NCI-H345 (cell line): ENCODE measurements at places on chromosomes 7 and 10.
A peak's percentile ranks its signal among the peaks of the same experiment; 100 is the strongest.

DNA sequence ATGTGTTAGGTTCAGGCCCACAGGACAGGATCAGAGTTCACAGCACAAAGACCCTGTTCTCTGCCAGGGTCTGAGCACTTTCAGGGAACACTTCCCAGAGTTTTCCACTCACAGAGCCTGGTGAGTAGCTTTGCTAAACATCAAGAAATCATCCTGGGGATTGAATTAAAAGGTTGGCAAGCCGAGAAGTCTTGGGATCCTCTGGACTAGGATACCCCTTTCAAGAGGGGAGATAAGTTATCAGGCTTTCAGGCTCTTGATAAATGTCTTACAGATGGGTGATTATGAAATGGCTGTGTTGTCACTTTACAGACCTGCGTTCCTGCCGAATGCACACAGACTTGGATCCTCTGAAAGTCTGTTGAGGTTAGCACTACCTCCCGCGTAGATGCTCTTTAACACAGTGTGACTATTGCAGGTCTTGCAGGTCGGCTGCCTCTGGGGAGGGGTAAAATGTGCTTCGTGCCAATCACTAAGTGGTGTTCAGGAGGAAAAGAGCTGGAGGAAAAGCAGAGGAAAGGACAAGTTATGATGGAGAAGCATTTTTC, 473.5 kb upstream of the AKR1E2 start:
- DNase-seq = no peak

- DNase-seq = no peak
Observed at GRCh38 chr7:131619336-131620305, 63.2 kb upstream of the PODXL start.

- DNase-seq = no peak
Observed at GRCh38 chr7:133805426-133805825, 321.7 kb upstream of the LRGUK start.

- no peak for DNase-seq
Observed at GRCh38 chr7:125254566-125254965, 324.9 kb upstream of the POT1 start.

DNA sequence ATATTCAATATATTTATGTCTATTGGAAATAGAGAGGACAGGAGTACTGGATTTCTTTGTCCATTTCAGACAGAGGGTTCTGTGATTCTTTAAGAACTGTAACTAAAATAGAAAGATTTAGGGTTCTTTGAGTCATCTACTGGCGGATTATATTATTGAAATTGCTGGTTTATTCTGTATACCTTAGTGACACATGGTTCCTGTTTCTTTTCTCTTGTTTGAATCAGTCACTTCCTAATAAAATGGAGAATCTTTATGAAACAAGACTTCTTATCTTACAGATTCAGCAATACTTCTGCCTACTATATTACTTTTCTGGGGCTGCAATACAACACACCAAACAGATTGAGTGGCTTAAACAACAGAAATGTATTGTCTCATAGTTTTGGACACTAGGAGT, 20.8 kb upstream of the ZNF800 start:
- no peak for DNase-seq

GRCh38 chr7:150335108-150335773, 6.2 kb downstream of the RARRES2 start:
- no peak for DNase-seq

GRCh38 chr7:1572111-1572822, 2.4 kb upstream of the PSMG3 start:
- no peak for DNase-seq

DNA sequence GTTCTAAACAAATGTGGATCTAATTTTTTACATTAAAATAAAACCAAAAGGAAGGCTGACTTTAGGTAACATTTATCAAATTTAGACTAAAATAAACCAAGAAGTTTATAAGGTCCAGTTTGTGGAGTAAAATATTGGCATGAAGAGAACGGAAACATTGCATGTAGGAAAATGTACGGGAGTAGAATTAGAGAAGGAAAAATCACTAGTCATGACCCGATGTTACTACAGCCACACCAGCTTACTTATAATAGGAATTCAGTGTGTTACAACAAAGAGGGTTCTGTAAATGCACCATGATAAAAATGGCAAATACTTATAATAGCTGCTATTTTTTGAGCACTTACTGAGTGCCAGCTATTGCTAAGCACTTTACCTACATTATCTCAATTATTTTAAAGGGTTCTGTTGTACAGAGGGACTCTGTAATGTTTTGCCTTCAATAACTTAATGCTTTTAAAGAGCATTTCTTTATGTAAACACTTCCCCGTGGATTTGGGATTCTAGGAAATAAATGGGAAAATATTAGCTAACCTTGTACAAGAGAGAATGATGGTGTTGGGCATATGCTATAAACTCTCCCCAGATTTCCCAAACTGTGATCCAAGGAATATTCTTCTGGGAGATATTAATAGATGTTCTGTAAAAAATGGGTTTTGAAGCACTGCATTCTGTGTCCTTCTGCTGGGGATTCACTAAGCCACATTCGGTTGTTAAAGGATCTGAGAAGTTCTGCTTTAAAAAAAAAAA, 296.7 kb downstream of the BBS9 start:
- no peak for DNase-seq

DNA sequence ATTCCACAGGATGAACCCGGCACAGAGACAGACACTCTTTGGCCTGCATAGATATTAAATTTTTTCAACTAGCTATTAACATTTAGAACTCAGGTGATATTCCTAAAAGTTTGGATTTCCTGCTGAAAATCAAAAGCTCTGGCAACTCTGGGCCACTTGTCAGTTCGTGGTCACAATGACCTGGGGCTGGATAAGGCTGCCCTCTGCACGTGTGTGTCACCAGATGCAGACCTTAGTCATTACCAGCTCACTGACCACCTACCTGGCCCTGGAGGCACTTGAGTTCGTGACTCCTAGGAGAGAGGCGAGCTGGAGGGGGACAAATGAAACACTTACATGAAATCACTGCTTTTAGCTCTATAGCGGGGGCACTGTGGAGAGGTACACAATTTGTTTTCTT, 126.5 kb downstream of the HIPK2 start:
- DNase-seq = no peak

GRCh38 chr10:7168414-7168813, 242.4 kb downstream of the SFMBT2 start:
- DNase-seq = peak; percentile 0

DNA sequence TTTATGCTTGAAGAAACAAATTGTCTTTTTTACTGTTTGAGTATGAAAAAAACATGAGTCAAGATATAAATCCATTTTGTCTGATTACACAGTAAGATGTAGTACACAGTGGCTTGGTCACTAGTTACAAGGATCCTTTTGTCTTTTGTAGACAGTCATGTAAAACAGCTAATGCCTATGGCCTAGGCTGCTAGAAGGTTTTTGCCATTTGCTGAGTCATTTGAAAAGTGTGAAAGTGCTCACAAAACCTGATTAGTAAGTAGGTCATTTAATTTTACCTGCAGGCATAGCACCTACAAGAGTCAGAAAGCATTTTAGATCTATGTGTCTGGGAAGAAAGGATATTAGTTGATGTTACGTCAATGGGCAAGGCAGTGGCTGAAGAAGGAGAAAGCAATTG, 819.4 kb downstream of the MAGI2 start:
- no peak for DNase-seq

DNA sequence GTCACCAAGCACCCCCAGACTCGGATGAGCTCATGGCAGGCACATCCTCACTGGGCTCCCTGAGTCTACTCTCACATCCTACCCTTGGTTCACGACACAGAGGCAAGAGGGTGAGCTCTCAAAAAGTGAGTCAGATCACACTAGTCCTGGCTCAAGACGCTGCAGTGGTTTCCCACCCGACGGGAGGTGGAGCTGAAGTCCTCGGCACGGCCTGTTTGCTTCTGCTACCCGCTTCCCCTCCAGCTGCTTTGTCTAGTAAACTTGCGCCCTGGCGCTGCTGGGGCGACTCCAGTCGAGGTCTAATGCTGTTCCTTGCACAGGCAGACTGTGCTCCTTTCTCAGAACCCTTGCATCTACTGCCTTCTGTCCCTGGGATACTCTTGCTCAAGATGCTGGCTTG, 13.5 kb upstream of the SFMBT2 start:
- no peak for DNase-seq

DNA sequence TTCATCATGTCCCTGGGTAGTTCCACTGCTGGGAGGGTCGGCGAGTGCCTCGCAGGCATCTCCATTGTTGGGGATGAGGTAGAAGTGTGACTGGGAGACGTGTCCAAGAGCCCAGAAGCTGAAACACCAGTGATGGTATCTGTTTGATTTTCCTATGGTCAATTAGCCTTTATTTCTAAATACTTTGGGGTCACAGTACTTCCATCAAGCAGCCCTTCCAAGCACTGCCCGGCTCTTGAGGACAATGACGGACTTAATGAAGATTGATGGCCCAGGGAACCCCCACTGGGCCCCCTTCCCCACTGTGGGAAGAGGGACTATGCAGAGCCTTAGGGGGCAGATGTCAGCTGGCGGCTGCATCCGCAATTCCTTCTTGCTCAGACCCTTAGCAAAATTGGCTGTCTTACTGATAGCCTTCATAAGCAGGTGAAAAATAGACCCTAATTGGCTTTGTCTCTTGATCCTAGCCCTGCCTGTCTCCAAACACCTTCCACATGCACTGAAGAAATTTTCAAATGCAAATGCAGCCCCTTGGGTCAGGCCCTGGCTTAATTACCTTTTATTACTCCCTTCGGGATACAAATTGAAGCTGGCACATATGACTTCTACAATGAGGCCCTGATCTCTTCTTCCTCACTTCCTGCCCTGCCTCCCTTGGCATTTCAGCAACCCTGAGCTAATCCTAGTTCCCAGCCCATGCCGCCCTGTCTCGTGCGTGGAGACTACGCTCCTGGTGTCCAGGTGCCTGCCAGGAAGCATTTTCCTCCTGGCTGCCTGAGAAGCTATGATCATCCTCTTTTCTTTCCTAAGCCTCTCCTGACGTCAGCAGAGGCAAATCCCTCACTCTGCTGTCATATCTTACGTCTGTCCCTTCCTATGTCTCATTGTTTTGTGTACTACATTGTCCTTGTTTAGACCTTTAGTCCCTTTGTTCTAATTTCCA, 124.5 kb upstream of the GDF10 start:
- DNase-seq = no peak

DNA sequence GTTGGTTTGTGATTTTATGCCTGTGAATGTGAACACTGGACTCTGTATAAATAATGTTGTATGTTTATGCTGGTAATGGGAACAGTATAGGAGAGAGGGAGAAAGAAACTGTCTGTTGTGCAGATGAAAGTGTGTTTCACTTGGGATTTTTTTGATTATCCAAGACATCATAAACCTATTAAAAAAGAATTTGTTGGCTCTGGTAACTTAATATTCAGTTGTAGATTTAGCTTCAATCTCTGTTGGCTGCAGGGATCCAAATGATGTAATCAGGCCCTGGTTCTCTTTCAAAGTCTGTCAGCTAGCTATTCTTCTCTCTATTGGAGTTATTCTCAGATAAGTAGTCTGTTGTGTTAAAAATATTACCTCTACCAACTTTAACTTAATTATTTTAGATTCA, 168.8 kb upstream of the RHOBTB1 start:
- no peak for DNase-seq

DNA sequence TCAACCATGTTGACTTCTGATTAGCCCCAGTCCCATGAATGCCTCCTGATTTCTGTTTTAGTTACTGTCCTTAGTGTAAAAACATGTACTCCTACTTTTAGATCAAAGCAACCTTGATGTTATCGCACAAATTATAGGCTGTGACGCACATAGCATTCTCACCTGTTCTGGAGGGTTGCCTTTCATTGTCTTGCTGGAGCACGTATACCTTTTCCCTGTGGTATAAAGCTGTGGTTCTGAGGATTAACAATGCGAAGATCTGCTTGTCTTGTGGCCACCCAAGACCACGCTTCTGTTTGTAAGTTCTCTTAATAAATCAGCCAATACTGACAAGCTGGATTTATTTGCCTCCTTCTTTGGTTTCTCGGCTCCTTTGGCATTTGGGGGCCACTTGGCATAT, 30.1 kb upstream of the GLCCI1 start:
- DNase-seq = no peak

- DNase-seq = no peak
Observed at GRCh38 chr10:86311906-86312305, 54.7 kb downstream of the GRID1 start.

GRCh38 chr10:20354166-20354565, 537.9 kb downstream of the PLXDC2 start:
- no peak for DNase-seq

DNA sequence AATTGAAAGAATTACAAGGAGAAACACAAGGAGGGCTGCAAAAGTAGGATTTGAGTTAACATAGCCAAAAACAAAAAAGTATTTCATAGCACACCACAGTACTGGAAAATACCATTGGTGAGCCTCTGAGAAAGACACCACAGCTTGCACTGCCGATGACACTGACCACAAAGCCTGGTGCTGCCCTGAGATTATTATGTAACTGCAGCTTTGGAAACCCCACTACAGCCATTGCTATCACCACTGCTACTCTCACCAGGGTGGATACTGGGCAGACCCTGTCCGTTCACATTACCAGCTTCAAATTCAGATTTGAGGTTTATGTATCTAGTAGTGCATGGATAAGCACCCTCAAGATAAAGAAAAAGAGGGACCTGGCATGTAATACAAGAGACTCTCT, 1246.7 kb upstream of the SORCS1 start:
- DNase-seq = no peak

- DNase-seq = no peak
Observed at GRCh38 chr7:44827567-44827966, 20.3 kb downstream of the H2AZ2 start.

DNA sequence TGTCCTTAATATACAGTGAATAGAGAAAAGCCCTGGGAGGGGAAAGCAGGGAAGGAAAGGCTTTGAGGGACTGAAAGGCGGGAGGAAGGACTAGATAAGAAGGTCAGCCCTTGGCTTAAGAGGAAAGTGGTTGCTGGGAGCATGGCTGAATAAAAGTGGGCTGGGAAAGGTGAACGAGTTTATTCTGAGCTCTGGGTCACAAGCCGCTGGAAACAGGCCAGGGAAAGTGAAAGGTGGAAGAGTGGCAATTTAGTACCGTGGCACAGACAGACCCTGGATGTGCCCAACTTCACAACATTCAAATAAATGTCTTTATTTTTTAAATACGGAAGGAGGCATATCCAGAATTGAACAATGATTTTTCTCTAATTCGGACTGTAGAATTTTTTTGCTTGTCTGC, 39.7 kb downstream of the TAC1 start:
- DNase-seq = no peak

DNA sequence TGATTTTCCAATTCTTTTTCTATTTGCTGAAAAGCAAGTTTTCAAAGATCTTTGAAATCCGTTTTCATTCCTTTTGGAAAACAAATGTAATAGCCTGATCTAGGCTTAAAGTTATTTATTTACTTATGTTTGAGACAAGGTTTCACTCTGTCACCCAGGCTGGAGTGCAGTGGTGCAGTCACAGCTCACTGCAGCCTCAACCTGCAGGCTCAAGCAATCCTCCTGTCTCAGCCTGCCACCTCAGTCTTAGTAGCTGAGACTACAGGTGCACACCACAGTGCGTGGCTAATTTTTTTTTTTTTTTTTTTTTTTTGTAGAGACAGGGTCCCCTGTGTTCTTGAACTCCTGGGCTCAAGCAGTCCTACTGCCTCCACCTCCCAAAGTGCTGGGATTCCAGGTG, 4.6 kb downstream of the ST7 start:
- no peak for DNase-seq
